Activated naive CD8-positive, alpha-beta T cell treated with anti-CD3 and anti-CD28 coated beads for 36 hours (primary cell): ENCODE measurements at places on chromosomes 12 and 14.

- DNase-seq: peak; percentile 51
Measured at GRCh38 chr14:24710403-24711112, 76.6 kb upstream of the GZMB start.

- DNase-seq: no peak
Measured at GRCh38 chr12:92549516-92549915, 153.3 kb upstream of the PLEKHG7 start.

DNA sequence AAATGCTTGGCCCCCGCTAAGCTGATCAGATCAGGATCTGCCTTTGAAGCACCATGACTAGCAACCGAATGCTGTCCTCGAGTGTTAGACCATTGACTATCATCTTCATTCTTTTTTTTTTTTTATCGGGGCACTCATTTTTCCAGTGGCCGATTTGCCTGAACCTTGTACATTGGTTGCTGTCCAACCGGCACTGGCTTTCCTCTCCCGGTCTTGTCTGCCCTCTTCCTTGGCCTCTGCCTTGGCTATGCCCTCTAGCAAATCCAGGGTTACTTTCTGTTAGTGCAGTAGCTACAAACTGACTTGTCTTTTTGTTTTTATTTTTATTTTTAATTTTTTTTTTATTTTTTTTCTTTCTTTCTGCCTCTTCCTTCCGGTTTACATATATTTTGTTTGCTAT lies 102.3 kb downstream of the ALG10 start:
- DNase-seq: no peak

GRCh38 chr12:95718006-95718431 lies 72.5 kb downstream of the NTN4 start:
- DNase-seq: no peak

- DNase-seq: no peak
Measured at GRCh38 chr12:107019546-107019945, 32.6 kb upstream of the MTERF2 start.

- peak; percentile 38 for DNase-seq
Measured at GRCh38 chr14:95319312-95320077, at the start of gene CLMN. CLMN (minus strand) TSS chr14:95319908; CDS start chr14:95319792, 116 bp downstream.

GRCh38 chr14:61462566-61463193 lies 141.3 kb downstream of the PRKCH start:
- DNase-seq: no peak

GRCh38 chr14:102922490-102923200 lies at the start of gene AMN:
AMN (plus strand) TSS chr14:102922663; CDS start chr14:102922689, 26 bp downstream.
- DNase-seq: no peak

DNA sequence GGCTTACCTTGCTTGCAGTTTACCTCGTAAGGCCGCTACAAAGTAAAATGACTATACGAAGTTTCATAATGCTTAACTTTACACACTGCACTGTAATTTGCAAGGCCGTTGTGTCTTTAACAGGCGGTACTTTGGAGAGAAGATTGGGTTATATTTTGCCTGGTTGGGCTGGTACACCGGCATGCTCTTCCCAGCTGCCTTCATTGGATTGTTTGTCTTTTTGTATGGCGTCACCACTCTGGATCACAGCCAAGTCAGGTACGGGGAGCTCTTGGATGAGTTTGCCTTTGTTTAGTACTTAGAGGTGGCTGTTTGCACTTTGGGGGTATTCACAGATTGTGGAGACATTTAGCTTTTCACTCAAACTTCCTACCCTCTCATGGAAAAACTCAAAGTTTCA lies 167.8 kb downstream of the SLC5A8 start:
- DNase-seq: no peak

- no peak for DNase-seq
Measured at GRCh38 chr12:58148405-58148804, 207.0 kb downstream of the ATP23 start.

- DNase-seq: no peak
Measured at GRCh38 chr14:68709007-68709406, 83.9 kb downstream of the ZFP36L1 start.
